ENCODE measurements at places on chromosomes 11 and 22.

- no peak for DNase-seq
Observed at GRCh38 chr11:96151501-96151900, 191.5 kb downstream of the MAML2 start.

- peak; percentile 8 for DNase-seq
Observed at GRCh38 chr11:17979770-17980371, 33.0 kb downstream of the SERGEF start.

GRCh38 chr22:20957102-20957682, 9.9 kb upstream of the AIFM3 start:
- no peak for DNase-seq

- DNase-seq, result no peak
Observed at GRCh38 chr11:7569044-7569443, 55.2 kb downstream of the PPFIBP2 start.

DNA sequence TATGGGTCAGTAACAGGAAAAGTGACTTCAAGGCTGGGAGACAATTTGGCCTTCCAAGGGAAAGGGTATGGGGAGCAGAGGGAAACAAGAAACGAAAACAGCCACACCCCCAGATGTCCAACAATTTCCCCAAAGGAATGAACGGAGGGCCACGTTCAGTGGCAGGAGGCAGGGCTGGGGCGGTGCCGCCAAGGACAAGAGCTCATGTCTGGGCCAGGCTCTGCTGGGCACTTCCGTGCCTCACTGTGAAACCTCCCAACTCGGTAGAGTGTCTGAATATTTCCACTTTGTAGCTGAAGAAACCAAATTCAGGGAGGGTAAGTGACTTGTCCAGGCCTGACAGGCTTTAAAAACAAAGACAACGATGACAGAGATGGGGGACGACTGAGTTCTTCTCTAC, 11.9 kb downstream of the IFT27 start:
- no peak for DNase-seq

- DNase-seq, result no peak
Observed at GRCh38 chr22:44608597-44609399, 93.2 kb upstream of the PRR5 start.

All from T-helper 9 cell (primary cell).